HT1080 (cell line): ENCODE measurements at places on chromosomes 1 and 21. TPM values are rescaled to one million over a fixed set of nuclear protein-coding genes. Genes with fewer than 3 reads are reported as not detected.

NTMT2 gene
- not detected in 2 replicates for total RNA-seq

DNA sequence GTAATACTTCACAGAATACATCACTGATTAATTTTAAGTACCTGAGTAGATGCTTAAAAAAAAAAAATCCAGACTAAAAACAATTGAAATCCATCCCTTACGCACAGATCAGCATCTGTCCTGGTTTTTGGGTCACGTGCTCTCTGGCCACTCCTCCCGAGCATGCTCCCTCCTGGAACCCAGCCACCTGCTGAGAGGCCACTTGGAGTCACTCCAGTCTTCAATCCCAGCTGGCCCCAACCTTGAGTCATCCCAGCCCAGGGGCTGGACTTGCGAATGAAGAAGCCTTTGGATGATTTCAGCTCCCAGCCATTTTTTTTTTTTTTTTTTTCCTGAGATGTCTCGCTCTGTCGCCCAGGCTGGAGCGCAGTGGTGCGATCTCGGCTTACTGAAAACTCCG, 8.9 kb downstream of the MAP1LC3C start:
- peak; percentile 92 for DNase-seq

ATAD3B gene
- 57.0 and 59.0 TPM in 2 replicates for total RNA-seq

DNA sequence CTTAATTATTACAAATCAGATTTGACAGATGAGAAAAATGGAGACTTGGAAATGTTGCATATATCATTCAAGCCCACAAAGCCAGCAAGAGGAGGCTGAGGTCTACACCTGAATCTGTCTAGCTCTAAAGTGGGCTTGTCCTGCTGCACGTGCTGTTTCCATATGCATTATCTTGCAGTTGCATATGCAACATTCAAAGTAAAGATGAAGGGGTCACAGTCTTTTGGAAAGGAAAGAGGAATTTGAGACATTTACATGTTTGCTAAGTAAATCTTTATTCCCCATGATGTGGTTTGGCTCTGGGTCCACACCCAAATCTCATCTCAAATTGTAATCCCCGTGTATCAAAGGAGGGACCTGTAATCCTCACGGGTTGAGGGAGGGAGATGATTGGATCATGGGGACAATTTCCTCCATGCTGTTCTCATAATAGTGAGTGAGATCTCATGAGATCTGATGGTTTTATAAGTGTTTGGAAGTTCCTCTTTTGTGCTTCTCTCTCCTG, 98.3 kb downstream of the BACH1 start:
- DNase-seq: no peak

MAPKAPK2 gene
- total RNA-seq: 41.7 and 51.1 TPM in 2 replicates

CTSE gene
- total RNA-seq: 0.17 and 0.34 TPM in 2 replicates

DNA sequence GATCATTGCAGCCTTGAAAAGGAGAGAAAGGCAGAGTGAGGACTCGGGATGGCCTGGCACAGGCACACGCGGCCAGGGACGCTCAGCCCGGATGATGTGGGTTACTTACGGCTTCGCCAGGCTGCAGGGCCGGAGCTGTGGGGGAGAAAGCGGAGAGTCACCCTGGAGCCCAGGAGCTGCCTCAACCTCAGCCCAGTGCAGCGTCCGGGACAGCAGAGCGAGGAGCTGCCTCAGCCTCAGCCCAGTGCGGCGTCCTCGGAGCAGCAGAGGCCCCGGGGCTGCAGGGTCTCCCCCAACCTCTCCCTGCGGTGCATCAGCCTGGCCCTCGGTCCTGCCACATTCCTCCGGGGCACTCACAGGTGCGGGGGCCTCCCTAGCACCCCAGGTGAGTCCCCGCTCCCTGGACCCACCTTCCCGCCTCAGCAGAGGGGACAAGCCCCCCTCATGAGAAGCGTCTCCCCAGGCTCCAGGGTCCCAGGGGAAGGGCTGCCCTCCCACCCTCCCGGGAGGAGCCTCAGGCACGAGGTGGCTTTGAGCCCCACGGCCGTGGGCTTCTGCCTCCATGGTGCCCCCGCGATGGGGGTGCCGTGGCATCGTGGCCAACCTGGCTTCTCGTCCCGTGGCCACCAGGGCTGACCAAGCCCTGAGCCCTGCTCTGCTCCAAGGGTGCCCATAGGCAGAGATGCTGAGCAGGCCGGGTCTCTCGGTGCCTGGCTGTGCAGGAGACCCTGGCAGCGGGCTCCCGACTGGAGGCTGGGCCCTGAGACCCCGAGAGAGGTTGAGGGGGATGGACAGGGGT, 10.5 kb upstream of the RNF223 start:
- no peak for DNase-seq

DNA sequence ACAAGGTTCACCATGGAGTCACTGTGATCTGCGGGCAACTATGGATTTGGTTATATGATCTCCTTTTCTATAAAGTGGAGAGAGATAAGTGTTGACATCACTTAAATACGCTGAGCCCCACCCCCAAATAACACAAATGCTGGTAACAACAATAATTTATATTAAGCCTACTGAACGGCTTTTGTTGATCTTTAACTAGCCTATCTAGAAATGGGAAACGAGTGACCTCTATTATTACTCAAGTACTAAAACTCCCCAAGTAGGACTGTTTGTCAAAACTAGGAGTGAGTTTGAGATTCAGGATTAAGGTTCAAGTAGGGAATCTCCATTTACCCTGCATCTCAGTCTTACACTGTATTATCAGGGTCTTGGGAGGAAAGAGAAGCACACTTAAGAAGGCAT, 52.2 kb downstream of the MAP3K7CL start:
- no peak for DNase-seq

DNA sequence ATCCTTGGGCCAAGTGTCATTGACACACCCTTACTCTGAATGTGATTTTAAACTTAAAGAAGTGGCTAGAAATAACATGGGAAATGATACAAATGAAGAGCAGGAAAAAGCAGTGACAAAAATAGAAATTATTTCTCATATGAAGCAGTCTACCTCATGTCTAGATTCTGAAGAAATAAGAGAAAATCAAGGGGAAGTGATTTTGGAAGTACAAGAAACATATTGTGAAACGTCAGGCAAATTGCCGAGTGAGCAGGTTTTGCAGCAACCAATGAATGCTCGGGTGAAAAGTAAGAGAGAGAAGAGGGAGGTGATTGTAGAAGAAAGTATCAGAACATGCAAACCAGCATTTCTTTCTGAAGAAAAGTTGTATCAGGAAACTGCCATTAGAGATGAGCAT, 130.7 kb downstream of the MACF1 start:
- no peak for DNase-seq

DNA sequence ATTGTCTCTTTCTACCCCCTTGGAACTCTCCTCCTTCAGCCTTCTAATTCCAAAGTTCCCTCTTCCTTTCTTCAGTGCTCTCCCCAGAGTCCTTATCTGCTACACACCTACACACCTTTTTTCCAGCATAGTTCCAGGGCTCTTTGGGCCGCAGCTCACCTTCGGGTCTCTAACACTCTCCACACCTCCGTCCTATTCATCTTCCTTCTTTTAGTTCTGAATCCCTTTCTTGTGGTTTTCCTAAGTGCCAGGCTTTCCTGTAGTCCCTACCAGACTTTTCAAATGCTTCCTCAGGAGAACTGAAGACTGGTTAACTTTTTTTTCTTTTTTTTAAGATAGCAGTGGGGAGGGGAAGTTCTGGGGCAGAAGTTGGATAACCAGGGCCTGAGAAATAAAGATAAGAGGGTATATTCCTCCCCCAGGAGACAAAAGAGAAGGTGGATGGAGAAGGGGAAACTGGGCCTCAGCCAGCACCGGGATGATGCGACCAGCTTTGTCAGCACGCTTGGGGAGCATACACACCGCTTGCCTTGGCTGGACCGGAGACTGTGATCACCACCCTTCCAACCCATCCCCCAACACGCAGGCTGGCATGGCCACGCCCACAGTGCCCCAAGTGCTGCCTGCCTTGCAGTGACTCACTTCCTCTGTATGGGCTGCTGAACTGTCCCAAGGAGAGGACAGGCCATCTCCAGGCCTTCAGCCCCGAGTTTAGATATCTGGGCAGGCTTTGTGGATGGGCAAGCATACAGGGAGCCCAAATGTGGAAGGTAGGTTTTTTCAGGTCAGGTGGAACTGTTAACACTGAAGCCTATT, 2.5 kb upstream of the CERS2 start:
- peak; percentile 97 for DNase-seq

DNA sequence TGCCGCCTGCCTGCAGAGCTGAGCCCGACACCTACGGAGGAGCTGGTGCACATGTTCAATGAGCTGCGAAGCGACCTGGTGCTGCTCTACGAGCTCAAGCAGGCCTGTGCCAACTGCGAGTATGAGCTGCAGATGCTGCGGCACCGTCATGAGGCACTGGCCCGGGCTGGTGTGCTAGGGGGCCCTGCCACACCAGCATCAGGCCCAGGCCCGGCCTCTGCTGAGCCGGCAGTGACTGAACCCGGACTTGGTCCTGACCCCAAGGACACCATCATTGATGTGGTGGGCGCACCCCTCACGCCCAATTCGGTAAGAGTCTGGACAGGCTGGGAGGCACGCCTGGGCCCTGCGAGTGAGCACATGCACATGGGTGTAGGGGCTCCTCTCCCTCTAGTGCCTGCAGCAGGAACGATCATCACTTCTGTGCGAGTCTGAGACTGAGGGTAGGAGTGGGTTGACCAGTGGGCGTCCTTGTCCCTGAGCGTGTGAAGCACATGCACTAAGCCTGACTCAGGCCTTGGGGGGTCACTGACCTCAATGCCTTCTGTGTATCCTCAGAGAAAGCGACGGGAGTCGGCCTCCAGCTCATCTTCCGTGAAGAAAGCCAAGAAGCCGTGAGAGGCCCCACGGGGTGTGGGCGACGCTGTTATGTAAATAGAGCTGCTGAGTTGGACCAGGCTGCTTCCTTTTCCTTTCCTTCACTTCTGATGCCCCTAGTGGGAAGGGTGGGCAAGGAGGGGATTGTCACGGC, 6.9 kb downstream of the DMAP1 start:
- no peak for DNase-seq

NBPF1 gene
- total RNA-seq: 15.8 and 16.5 TPM in 2 replicates

GRCh38 chr1:12770620-12771019, 2.9 kb upstream of the PRAMEF12 start:
- no peak for DNase-seq

- no peak for DNase-seq
These were observed 9.0 kb downstream of the TRAF5 start for GRCh38 chr1:211335522-211336157.

DNA sequence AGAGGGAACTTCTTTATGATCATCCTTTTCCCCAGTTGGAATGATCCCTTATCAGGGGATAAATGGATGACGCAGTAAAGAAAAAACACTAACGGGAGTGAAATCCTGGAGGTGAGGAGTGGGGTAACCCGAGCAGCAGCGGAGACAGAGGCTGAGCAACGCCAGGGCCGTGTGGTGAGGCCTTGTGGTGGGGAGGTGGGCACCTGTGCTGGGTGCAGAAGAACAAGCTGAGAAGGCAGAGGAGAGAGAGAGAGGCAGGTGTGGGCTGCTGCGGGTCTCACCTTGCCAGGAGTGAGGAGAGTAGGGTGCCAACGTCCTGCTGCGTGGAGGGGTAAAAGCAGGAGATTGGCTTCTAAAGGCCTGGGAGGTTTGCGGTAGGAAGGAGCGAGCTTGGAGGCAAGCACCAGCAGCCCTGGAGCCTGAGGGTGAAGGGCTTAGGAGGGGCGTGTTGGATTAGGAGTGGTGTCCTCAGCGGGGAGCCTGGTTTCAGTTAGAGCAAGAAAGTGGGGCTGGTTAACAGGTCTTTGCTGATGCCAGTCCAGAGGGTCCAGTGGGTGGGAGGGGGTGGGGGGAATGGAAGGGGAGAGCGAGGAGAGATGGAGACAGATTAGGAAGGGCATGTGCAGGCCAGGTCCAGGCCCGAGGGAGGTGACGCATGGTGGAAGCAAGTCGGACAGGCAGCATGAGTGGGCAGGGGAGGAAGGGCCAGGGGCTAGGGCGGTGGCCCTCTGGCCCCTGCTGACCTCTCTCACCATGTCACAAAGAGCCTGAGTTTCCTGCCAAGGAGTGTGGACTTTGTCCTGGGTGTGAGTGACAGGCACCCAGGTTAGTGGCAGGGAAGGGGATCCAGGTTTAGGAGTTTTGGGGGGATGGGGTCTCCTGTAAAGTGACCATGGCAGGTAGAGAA, 36.7 kb upstream of the LHX4 start:
- DNase-seq: no peak

SIM2 gene
- 1.3 and 2.3 TPM in 2 replicates for total RNA-seq

DNA sequence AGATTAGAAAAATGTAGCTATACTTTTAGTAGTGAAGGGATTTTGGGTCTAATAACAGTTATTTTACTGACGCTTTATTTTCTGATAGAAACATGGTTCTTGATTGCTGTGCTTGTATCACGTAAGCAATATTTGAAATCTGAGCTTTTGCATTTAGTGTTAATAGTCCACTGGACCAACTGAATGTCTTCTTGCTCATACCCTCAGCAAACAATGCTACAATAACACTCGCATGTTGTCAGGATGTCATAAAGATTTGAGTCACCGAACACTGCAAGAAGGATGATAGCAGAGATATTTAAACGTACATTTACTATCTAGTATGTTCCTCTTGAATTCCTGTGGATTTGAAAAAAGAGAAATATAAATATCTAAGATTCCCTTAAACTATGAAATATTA, 7.5 kb downstream of the DYRK1A start:
- peak; percentile 74 for DNase-seq

DNA sequence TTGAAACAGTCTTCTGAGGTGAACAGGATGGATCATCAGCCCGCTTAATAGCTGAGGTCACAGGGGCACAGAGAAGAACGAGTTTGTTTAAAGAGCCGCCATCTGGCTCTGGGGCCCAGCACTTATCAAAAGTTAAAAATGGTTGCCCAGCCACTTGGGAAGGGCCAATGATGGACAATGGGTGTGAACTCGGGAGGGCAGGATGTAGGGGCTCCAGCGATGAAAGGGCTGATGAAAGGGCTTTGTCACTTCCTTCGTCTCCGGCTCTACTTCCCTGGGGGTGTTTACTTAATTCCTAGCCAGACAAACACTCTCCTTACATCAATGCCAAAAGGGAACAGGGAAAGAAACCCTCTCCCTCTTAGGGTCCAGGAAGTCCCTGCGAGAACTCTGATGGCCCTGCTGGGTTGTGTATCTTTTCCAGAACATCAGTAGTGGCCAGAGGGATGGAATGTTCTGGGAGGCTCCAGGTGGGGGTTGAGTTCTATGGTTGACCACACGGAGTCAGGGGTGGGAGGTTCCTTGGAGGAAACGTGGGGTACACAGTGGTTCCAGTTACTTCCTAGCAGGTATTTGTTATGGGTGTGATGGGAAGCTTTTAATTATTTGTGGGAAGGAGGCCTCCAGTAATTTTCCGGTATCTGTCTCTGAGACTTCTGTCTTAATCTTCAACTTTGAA, 9.0 kb upstream of the ABCG1 start:
- DNase-seq: peak; percentile 37

GRCh38 chr1:81731989-81732388, 68.7 kb upstream of the ADGRL2 start:
- peak; percentile 51 for DNase-seq

PLK3 gene
- total RNA-seq: 26.7 and 28.3 TPM in 2 replicates

FTCD gene
- 0.13 and 0.69 TPM in 2 replicates for total RNA-seq

DNA sequence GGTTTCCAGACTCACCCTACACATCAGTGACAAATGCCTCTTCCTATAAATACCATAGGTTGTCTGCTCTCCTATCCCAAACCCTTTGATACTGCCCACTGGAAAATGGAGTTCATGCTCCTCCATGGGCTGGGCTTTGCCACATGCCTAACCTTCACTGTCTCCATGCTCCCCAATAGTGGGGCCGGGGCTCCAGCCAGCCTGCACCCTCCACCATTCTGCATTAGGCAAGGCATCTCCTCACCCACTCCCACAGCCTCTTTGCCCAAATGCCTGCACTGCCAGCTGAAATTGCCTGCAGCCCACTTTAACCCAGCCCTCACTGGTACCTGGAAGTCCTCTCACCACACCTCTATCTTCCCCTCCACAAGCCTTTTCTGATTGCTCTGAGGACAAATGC, 18.2 kb upstream of the MPZL1 start:
- DNase-seq: no peak

GRCh38 chr1:37915476-37916093, 31.3 kb downstream of the INPP5B start:
- no peak for DNase-seq
